ENCODE measurements at places on chromosomes 6 and 20.
A peak's percentile ranks its signal among the peaks of the same experiment; 100 is the strongest.

DNA sequence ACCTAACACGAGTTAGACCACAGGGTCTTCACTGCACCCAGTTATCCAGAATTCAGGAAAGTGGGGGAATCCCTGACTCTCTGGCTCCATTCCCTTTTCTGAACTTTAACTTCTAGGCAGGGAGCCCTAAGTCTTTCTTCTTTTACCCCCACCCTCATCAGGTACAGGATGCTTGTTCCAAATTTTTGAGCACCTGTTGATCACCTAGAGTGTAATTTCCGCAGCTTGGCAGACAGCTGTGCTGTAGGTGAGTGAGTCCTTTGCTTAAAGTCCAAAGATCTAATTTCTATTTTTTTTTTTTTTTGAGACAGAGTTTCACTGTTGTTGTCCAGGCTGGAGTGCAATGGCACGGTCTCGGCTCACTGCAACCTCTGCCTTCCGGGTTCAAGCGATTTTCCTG lies 89.5 kb upstream of the AKIRIN2 start:
- DNase-seq: no peak

- DNase-seq: no peak
Measured at GRCh38 chr6:317448-318144, 25.3 kb downstream of the DUSP22 start.

DNA sequence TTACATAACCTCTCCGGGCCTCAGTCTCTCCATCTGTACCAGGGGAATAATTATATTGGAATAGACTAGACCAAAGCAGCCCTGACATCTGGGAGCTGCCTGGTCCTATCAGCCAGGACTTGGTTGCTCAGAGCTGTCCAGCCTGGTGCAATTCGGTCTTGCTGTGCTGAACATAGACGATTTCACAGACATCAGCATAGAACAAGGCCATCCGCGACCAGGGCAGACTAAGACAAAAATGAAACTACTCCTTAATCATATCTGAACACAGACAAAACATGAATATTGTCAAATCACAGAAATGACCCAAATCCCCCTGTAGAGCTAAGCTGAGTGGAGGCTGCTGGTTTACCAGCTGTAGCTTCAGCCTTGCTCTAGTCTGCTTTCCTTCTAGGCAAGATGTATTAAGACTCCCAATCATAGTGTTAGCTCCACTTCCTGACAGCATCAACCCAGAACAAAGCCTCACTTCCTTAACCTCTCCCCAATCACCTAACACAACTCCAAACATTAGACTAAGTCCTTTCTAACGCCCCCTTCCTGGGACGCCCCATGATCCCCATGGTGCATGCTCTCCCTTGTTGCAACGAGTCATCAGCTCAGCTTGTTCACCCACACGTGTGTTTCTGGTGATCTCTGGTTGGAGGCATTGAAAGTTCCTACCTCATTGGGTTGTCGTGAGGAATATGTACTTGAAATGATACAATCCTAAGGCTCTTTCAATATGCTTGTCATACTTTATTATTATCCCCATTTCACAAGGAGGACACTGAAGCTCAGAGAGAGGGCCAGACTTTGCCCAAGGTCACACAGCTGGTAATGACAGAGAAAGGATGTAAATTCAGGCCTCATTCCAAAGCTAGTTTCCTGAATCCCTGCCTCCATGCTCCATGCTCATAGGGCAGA lies 3.5 kb upstream of the MAPK13 start:
- DNase-seq: no peak

- DNase-seq: no peak
Measured at GRCh38 chr20:43442282-43442880, 15.3 kb upstream of the SRSF6 start.

DNA sequence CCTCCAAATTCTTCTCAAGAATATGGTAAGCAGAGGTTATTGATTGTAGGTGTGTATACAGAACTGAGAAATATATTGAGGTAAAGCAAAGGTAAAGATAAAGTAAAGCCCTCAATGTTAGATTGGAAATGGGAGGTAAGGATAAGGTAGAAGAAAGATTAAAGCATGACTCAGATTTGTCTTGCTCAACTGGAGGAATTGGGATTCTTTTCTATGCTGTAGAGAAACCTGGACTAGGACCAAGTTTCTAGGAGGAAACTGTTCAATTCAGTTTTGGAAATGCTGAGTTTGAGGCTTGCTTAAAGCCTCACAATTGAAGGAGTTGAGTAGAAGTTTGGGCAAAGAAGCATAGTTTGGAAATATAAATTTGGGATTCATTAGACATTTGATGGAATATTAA lies 634.0 kb upstream of the PTCHD4 start:
- DNase-seq: no peak

GRCh38 chr6:10382322-10382721 lies 32.6 kb downstream of the TFAP2A start:
- DNase-seq: no peak

DNA sequence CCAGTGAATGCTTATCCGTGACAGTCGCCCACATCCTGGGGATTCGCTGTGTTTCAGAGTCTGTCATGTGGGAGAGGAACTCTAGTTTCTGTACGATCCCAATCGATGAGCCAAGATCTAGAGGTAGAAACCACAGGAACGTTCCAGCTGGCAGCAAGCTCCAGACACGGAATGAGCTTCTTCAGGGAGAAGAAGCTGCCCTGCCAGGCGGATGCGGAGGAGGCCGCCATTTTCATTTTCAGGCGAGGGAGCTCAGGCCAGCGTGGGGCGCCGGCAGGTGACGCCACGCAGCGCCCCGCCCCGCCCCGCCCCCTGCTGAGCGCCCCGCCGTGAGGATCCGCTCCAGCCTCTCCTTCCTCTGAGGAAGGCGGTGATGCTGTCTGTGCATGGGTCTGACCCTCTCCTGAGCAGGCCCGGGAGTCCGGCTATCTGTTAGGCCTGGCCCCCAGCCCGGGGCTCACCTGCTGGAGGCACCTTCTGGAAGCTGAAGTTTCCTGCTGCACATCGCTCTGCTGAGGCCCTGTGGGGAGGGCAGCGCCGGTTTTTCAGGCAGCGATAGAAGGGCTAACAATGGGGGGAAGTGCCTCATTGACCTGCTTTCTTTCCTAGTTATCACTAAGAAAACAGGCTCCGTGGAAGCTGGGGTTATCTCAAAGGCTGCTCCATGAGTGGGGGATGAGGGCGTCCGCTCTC lies 147.5 kb downstream of the ERMARD start:
- DNase-seq: peak; percentile 85

GRCh38 chr20:20915844-20916243 lies 190.3 kb downstream of the LINC00237 start:
- DNase-seq: no peak

All from K562 (cell line).